ENCODE measurements at places on chromosomes 3 and 15.

DNA sequence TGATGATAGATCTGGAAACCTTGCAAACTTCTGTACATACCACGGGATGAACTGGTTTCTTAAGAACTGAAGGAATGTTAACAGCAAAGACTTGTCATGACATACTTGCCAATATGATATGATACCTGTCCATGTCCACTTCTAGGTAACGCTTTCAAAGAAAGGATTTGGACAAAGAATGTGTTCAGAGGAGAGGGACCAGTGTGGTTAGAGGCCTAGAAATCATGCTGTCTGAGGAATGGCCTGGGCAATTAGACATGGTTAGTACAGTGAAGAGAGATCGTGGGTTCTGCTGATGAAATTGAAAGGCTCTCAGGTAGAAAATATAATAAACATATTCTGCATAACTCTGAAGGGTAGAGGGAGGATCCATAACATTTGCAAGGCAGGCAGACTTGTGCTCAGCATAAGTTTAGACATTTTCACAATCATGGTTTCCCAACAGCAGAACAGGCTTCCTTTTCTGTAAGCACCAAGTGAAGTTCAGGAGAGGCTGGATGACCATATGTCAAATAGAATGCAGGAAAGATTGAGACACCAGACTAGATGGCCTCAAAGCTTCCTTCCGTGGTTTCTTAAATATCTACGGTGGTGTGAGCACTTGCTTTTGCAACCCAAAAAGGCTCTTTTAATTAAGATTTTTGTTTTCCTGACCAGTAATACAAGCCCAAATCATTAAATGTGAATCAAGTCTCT is 39.9 kb downstream of the TGFBR2 start:
- peak; percentile 67 for DNase-seq

DNA sequence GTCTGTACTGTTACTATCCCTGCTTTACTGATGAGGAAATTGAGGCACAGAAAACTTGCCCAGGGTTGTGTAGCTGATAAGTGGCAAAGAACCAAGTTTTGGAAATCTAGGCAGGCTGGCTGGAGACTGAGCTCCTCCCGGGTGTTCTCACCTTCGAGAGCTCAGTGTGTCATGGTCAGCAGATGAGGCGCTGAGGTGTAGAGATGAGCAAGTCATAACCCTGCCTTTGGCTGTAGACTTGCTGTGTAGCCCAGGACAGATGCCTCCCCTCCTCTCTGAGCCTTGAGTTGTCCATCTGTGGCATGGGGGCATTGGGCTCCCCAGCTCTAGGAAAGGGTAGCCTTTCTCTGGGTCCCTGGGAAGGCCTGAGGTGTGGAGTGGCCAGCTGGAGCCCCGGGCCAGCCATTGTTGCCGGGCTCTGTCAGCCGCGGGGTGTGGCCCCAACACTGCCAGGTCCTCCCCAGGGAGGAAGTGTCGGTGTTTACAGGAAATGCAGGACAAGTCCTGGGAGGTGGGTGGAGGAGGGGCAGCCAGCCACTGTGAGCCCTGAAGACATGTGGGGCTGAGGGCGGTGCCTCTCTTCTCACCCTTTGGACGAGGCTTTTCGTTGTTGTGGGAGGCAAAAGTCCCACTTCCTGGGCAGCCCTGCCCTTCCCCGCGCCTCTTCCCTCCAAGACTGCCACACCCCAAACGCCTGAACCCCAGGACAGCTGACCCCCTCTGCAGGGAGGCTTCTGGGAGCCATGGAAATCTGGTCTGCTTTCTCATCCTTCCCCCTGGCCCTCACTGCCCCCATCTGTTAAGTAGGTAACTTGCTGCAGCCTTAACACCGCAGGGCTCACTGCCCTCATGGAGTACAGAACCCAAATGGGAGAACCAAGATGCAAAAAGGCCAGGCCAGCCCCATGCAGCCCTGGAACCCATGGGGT is 29.1 kb downstream of the FGD5 start:
- no peak for DNase-seq

DNA sequence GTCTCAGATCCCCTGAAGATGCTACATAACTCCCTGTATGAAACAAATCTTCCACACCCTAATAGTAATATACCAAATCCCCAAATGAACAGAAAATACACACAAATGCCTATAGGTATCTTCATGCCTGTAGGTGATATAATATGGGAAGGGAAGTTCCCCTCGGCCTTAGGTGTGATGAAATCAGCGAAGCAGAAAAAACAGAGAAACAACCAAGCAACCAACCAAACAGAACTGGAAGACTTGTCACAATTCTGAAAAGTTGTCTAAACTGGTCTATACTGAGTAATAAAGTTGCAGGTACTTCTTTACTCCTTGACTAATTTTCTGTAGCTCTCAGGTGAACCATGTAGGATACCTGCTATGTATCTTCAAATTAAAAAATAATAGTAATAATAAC is 82.2 kb upstream of the SATB1 start:
- no peak for DNase-seq

DNA sequence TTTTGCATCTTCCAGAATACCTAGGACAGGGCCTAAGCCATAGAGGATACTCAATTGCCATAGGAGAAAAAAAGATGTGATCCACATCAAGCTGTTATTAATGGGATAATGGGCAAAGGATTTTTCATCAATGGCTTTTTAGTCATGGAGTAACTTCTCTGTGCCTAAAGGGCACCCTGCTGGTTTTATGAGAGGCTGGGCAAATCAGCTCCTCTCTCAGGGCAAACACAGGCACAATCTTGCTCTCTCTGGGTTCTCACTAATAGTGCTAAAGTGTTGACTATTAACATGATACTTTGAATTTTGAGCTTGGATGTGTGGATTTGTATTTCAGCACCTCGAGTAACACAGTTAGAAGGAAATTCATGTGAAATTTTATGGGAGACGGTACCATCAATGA is 67.6 kb downstream of the GHSR start:
- DNase-seq, result no peak

- DNase-seq, result no peak
These were observed 29.7 kb upstream of the ARNT2 start for GRCh38 chr15:80374441-80374840.

GRCh38 chr15:34883633-34884032 is 85.9 kb downstream of the AQR start:
- DNase-seq, result no peak

- peak; percentile 32 for DNase-seq
These were observed 1.3 kb upstream of the INSYN1 start for GRCh38 chr15:73754461-73754860.

- DNase-seq, result no peak
These were observed 8.4 kb upstream of the FOXB1 start for GRCh38 chr15:59995568-59996297.

GRCh38 chr3:179174898-179175297 is 26.7 kb downstream of the PIK3CA start:
- DNase-seq, result no peak

DNA sequence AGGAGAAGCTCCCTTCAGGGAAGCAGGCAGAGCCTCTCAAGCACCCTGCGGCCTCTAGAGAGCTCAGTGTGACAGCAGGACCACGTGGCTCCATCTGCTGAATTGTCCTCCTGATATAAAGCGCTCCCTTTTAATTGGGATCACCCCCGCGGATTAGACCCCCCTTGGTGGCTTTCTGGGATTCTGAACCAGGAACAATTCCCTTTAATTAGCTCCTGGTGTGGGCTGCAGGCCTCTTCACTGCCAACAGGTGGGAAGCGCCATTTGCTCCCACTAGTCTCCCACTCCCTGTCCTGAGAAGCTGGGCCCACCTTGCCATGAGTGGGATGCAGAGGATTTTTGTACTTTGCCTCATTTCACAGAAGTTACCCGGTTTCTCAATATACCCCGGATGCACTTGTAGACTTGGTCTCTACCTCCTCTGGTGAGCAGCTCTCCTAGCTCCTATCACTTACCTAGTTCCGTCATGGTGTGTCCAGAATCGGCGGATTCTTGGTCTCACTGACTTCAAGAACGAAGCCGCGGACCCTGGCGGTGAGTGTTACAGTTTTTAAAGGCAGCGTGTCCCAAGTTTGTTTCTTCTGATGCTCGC is 592 bp downstream of the PGPEP1L start:
- no peak for DNase-seq

DNA sequence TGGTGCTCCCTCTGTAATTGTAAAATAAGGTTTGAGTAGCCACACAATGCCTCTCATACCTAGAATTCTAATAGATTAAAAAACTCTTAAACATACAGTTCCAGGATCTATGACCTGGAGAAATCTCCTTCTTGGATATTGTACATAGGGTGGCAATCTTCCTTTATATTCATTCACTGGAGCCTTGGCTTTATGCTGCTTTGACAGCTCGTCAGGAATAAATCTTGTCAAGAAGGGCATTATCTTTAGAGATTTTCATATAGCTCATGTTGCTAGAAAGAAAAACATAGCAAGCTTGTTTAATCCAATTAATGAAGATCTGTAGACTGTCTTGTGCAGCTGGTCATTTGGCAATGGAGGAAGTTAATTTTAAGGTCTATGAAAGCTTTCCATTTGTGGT is 131.1 kb downstream of the PYDC2 start:
- DNase-seq, result no peak

DNA sequence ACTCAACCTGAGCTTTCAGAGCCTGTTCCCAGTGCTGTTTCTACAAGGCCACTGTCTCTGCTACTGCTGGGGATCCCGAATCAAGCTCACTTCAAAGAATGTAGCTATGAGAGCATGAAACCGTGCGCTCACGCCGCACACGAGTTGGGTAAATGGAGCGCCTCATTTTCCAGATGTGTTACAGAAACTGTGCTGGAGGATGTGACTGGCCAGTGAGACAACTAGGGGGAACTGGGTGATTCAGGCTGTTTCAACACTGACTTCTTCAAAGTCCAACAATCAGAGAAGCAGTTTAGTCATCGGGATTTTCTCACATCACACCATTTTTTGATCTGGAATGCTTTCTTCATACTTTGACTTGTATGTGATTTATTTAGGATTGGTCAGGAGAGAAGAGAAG is 3.5 kb downstream of the ZNF710 start:
- DNase-seq, result peak; percentile 94

DNA sequence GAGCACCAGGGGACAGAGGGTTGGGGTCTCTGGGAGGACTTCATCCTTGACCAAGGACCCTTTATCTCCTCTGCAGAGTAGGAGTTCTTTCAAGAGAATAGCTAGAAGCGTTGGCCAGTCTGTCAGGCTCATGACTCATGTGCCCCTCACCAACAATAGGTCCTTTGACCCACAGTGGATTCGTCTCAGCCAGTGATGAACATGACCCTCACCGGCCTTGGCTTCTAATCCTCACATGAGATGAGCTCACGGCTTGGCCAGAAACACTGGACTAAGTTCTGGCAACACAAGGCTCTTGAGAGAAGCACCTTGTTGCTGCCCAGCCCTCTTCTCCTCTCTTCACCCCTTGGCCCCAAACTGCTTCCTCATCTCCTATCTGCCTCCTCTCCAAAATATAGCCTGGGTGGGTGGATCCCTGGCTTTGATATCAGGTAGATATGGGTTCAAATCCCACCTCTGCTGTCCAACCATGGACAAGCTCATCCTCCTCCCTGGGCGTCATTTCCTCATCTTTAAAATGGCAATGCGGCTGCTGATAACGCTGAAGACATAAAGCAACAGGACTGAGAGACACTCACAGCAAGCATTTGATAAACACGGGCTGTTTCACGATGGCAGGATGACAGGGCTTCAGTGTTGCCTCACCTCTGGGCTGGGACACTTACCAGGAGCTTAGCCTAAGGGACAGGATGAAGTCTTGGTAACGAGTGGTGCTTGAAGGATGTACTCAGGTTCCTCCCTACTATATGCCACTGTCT is 446.7 kb upstream of the PROK2 start:
- no peak for DNase-seq

- no peak for DNase-seq
These were observed 32.0 kb upstream of the CCDC80 start for GRCh38 chr3:112672716-112673541.

DNA sequence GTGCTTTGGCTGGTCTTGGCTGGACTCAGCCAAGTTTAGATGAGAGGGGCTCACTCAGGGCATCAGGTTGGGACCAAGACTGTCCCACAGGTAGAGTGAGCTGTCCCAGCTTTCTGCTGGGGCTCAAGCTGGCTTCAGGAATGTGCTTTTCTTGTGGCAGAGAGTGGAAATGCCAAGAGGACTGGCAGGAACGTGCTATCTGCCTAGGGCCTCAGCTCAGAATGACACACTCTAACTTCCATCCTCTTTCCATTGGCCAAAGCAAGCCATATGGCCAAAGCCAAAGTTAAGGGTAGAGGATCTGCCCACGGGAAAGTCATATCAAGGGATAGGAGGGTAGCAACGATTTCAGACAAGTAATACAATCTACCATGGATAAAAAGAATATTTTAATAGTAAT is 178.8 kb downstream of the ABHD5 start:
- no peak for DNase-seq

- DNase-seq, result no peak
These were observed 187.6 kb downstream of the EBLN2 start for GRCh38 chr3:73249047-73249446.

DNA sequence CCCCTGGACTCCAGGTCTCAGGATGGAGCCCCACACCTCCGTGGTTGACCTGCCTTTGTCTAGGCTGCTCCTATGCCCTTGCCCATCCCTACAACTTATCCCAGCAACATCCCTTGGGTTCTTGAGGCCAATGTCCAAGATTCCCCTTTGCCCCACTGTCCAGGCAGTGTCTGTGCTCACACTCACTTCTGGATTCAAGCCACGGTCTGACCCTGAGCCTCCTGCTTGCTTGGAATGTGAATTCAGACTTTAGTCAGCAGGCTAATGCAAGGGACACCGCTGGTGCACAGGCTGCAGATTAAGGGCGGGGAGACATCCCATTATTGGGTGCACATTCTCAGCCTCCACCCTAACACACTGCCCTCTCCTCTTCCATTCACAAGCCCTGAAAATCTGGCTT is 154.1 kb downstream of the WNT5A start:
- DNase-seq, result no peak

GRCh38 chr3:70177881-70178645 is 134.4 kb downstream of the MDFIC2 start:
- DNase-seq, result no peak

DNA sequence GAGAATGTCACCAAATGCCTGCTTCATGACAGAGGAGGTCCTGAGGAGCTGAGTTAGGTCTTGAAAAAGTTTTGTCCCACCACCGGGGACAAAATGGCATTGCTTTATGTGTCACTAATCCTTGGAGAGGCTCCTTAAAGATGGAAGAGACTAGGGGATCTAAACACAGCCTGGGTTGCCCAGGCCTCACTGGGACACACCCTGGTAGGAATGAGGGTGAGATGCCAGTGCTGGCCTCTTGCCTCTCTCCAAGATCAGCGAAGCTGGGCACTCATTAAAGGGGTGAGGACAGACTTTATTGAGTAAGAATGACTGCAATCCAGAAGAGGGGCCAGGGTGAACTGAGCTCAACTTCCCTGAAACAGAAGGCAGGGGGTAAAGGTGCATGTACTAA is 58.5 kb upstream of the KLF13 start:
- peak; percentile 44 for DNase-seq

DNA sequence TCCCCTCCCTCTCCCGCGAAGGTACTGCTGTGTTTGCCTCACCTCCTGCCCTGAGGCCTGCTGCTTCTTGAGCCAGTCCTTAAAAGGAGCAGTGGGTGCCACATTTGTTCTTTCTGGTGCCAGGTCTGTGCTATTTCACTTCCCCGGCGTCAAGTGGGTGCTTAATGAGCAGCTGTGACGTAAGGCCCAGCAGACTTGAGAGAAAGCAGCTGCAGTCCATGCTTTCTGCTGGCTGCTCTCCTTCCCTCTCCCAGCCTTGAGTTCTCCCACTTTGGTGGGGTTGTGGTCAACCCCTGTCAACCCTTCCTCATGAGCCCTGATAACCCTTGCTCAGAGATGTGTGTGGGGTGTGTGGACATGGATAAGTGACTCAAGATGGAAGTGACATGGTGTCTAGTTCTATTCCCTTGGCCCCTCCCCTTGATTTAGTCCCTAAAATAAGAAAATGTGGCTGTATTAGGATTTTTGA is 6.9 kb downstream of the INAFM2 start:
- no peak for DNase-seq

- no peak for DNase-seq
These were observed 13.1 kb upstream of the CX3CR1 start for GRCh38 chr3:39292961-39293360.
